PC-9 (cell line): ENCODE measurements at places on chromosomes 13 and 19. TPM values are rescaled to one million over a fixed set of nuclear protein-coding genes. Genes with fewer than 3 reads are reported as not detected.
A peak's percentile ranks its signal among the peaks of the same experiment; 100 is the strongest.

The ZNF480 gene
- total RNA-seq: 8.7 and 10.2 TPM in 2 replicates

The TIMM50 gene
- total RNA-seq: 85.5 and 95.9 TPM in 2 replicates

The GPC6 gene
- not detected in 2 replicates for total RNA-seq

The KHSRP gene
- 201 and 288 TPM in 2 replicates for total RNA-seq

The ADAMTSL5 gene
- 13.6 and 14.6 TPM in 2 replicates for total RNA-seq

The ZNF135 gene
- total RNA-seq: 0.15 TPM in 1 of 2 replicates, not detected in the other

The TJP3 gene
- 56.8 and 71.5 TPM in 2 replicates for total RNA-seq

The ZNF534 gene
- not detected in 2 replicates for total RNA-seq

The XAB2 gene
- total RNA-seq: 44.9 and 51.3 TPM in 2 replicates

The PLVAP gene
- not detected in 2 replicates for total RNA-seq

GRCh38 chr19:13723206-13723605 lies 41.1 kb upstream of the MRI1 start:
- no peak for DNase-seq

DNA sequence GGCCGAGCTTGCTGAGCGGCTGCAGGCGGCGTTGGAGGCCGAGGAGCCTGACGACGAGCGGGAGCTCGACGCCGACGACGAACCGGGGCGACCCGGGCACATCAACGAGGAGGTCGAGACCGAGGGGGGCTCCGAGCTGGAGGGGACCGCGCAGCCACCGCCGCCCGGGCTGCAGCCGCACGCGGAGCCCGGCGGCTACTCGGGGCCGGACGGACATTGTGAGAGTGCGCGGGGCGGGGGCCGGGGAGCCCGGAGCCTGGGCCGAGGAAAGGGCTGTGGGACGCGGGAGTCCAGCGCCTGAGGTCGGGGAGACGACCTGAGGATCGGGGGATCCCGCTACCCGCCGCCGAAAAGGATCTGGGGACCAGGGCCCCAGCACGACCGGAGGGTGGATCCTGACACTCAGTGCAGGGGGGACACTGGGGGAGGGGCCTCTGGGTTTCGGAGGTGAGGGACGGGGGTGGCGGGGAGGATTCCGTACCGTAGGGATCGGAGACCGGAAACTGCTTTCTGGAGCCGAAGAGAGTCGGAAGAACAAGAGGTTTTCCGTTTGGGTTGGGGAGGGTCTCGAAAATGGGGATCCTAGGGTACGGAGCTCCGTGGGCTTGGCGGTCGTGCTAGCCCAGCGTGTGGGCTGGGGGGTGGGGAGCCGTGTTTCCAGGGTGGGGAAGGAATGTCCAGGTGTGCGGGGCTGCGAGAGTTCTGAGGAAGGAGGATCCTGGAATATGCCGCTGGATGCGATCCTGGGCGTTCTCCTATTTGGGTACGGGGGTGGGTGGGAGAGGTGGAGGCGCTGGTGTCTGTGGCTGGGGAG lies 616 bp downstream of the HNRNPUL1 start:
- peak; percentile 55 for DNase-seq

DNA sequence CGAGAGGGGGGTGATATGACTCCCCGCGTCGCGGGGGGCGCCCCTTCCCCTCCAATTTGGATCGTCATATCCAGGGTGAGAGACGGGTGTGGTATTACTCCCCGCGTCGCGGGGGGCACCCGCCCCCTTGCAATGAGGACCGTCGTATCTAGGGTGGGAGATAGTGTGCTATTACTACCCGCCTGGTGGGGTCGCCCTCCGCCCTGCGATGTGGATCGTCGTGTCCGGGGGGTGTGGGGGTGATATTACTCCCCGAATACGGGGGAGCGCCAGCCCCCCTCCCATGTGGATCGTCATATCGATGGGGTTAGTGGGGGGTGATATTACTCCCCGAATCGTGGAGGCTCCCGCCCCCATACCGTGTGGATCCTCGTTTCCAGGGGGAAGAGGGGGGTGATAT lies 29.2 kb upstream of the RGCC start:
- no peak for DNase-seq

GRCh38 chr13:109357751-109358471 lies 428.5 kb downstream of the IRS2 start:
- no peak for DNase-seq

DNA sequence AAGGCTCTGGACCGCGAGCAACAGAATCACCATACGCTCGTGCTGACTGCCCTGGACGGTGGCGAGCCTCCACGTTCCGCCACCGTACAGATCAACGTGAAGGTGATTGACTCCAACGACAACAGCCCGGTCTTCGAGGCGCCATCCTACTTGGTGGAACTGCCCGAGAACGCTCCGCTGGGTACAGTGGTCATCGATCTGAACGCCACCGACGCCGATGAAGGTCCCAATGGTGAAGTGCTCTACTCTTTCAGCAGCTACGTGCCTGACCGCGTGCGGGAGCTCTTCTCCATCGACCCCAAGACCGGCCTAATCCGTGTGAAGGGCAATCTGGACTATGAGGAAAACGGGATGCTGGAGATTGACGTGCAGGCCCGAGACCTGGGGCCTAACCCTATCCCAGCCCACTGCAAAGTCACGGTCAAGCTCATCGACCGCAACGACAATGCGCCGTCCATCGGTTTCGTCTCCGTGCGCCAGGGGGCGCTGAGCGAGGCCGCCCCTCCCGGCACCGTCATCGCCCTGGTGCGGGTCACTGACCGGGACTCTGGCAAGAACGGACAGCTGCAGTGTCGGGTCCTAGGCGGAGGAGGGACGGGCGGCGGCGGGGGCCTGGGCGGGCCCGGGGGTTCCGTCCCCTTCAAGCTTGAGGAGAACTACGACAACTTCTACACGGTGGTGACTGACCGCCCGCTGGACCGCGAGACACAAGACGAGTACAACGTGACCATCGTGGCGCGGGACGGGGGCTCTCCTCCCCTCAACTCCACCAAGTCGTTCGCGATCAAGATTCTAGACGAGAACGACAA lies 1.8 kb downstream of the PCDH17 start:
- no peak for DNase-seq

GRCh38 chr13:66357463-66357862 lies 872.7 kb downstream of the PCDH9 start:
- DNase-seq: no peak

DNA sequence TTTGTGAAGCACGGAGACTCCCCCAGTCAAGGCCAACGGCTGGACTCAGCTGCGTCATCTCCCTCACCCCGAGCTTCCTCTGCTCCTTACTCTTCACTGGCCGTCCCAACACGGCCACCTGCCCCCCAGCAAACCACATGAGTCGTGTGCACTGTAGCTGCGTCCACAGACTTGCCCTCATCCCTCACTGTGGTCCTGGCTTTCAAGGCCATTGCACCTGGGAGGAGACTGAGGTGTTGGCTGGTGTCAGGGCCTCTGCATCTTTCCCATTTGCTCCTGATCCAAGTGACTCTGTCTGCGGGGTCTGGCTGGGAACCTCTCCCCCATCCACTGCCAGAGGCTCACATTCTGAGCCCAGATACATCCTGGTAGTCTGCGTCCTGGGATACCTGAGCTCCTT lies 11.5 kb downstream of the PLPP2 start:
- no peak for DNase-seq

- DNase-seq: no peak
Measured at GRCh38 chr19:17803264-17803896, 8.4 kb downstream of the B3GNT3 start.

- DNase-seq: peak; percentile 48
Measured at GRCh38 chr13:51801631-51802099, 2.3 kb downstream of the DHRS12 start.

- DNase-seq: no peak
Measured at GRCh38 chr19:8500158-8500557, 2.3 kb downstream of the PRAM1 start.
